ENCODE measurements at places on chromosomes 6 and 20. TPM values are rescaled to one million over a fixed set of nuclear protein-coding genes. Genes with fewer than 3 reads are reported as not detected.

KIF25 gene
- total RNA-seq = not detected

RAET1E gene
- 101 TPM for total RNA-seq

IMPG1 gene
- total RNA-seq = not detected

CALHM4 gene
- total RNA-seq = not detected

SIRPB1 gene
- total RNA-seq = 3.5 TPM

ABHD16B gene
- not detected for total RNA-seq

FLRT3 gene
- total RNA-seq = 3.0 TPM

TMEM217 gene
- 0.84 TPM for total RNA-seq

TGM6 gene
- total RNA-seq = not detected

DSP gene
- 1,306 TPM for total RNA-seq

SF3B5 gene
- 162 TPM for total RNA-seq

GSTA3 gene
- total RNA-seq = not detected

ZBTB24 gene
- 4.9 TPM for total RNA-seq

SIRPD gene
- total RNA-seq = not detected

PLG gene
- total RNA-seq = 0.12 TPM

FHL5 gene
- total RNA-seq = 1.8 TPM

CDSN gene
- 0.08 TPM for total RNA-seq

RAET1L gene
- 30.4 TPM for total RNA-seq

C20orf204 gene
- 0.88 TPM for total RNA-seq

RCAN2 gene
- total RNA-seq = 1.00 TPM

SSTR4 gene
- not detected for total RNA-seq

HLA-DQB1 gene
- 1.1 TPM for total RNA-seq

VGLL2 gene
- total RNA-seq = not detected

RBM24 gene
- total RNA-seq = 0.32 TPM

CLIC1 gene
- total RNA-seq = 372 TPM
